ENCODE measurements at places on chromosomes 2 and 18.

- no peak for DNase-seq
These were observed 150.3 kb upstream of the ETAA1 start for GRCh38 chr2:67246791-67247190.

GRCh38 chr2:23489471-23490322 lies 104.7 kb downstream of the KLHL29 start:
- no peak for DNase-seq

DNA sequence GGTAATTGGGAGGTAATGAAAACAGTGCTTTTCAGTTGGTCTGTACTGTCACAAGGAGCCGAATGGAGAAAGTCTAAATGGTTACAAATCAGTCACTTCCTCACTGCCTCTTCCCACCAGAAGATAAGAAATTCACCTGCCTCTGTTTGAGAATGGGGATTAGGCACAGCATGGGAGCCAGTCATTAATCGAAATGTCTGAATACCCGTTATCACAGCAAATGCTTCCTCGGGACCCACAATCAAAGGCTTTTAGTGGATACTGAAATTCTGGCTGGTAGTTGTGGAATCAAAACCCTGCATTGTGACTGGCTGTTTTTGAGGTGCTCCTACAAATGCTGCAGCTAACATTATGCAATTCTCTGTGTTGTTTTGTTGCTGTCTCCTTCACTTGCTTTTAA lies 461.0 kb upstream of the MEX3C start:
- DNase-seq: no peak

DNA sequence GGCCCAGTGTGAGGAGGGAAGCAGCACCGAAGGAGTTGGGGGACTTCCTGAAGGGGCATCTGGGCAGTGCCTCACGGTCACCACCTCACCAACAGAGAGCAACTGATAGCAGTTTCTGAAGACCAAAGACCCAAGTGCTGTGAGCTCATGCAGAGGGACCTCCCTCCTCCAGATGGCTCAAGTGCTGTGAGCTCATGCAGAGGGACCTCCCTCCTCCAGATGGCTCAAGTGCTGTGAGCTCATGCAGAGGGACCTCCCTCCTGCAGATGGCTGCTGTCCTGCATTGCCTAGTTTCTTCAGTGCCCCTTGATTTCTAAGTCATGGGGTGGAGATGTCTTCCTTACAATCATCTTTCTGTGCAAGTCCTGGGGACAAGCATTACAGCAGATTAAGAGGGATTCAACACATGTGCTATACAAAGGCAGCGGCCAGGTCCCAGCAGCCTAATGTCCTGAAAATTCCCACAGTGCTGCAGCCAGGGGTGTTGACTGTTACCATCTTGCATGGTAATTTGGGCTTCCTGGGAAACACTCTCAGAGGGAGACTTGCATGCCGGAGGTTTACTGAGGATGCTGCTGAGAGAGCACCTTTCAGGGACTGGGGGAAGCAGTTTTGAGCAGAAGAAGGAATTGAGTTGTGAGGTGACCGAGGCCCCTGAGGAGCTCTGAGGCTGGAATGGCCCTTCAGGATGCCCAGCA lies 409.3 kb downstream of the GALR1 start:
- DNase-seq: no peak

- DNase-seq: no peak
These were observed 25.6 kb upstream of the PTMA start for GRCh38 chr2:231682603-231683291.

- peak; percentile 25 for DNase-seq
These were observed 856 bp downstream of the TIA1 start for GRCh38 chr2:70247364-70248180.

GRCh38 chr2:200435379-200435778 lies 74.5 kb downstream of the KCTD18 start:
- no peak for DNase-seq

DNA sequence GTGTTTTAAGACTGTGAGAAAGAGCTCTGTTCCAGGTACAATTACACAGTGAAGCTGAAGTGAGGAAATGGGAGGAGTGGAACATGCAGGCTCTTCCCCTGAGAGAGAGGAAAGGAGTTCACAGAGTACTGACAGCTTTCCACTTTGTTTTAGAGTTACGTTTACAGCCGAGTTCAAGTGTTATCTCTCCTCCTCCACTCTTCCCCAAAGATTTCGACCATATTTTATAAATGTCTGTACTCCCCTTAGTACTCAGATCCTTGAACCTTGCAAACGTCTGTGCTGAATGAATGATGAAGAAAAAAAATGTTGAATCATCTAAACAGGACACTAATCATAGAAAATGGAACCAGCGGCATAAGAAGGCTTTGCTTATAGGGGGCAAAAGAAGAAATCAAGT lies 121.6 kb downstream of the THADA start:
- no peak for DNase-seq

- DNase-seq: no peak
These were observed 59.7 kb downstream of the DYSF start for GRCh38 chr2:71513096-71513495.

DNA sequence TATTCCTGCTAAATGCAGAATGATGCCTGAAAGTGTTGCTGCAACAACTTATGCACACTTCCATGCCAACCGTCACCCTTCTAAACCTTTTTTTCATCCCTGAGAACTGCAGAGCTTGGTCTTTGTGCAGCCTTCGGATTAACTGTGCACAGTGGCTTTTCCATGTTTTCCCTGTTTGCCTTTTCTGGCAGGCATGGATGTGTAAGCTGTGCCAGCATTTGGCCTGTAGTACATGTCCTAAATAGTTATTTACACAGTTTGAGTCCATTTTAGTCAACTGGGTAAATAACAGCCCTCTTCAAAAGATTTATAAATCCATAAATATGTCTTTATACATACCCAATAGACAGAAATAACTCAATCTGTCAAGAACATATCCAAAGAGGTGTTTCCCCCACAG lies 31.5 kb downstream of the MEIS1 start:
- DNase-seq: no peak

- DNase-seq: peak; percentile 65
These were observed 5.5 kb upstream of the SFT2D3 start for GRCh38 chr2:127695491-127696472.

- DNase-seq: no peak
These were observed 1143.4 kb downstream of the CNTNAP5 start for GRCh38 chr2:125168442-125168841.

DNA sequence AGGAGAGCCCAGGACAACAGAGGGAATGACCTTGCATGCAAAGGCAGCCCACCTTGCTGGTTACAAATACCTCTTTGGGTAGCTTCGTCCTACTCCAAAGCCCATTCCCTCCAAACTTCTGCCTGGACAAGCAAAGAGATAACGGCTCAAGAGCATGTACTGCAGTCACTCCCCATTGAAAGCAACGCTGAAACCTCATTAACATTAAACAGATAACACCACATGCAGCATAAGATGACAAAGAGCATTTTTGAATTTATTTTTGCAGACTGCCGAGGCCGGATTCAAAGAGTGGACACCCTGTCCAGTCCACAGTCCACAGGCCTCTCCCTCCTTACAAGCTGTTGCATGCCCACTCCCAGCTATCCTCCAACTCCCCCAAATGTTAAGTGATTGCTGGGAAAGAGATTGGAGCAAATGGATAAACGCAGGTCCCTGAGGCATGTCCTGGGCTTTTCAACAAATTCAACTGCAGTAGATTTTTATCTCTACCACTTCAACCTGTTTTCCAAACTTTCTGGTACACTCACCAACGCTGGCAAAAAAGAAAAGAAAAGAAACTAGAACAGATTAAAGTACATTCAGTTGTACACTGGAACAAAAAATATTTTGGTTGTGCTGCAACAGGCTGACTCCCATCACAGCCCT lies 40.1 kb downstream of the MREG start:
- DNase-seq: no peak

DNA sequence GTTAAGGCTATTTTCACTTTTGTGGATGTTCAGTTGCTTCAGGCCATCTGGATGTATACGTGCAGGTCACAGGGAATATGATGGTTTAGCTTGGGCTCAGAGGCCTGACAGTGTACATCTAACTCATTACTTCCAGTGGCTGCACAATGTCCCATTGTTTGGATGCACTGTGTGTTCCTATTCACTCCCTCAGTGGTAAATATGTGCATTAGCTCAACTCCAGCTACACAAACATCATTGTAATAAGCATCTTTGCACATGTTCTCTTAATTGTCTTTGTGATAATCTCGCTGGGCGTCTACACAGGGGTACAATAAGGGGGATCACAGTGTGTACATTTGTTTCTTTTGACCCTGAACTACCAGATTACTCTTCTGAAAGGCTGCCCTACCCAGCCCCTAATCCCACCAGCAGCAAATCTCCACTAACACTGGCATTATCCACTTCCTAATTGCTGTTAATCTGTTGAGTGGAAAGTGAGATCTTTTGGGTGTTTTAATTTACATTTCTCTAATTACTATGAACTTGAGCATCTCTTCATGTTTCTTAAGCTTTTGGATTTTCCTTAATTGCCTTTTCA lies 56.1 kb upstream of the POLE4 start:
- DNase-seq: no peak

- DNase-seq: no peak
These were observed 105.6 kb downstream of the PRPF40A start for GRCh38 chr2:152611458-152612231.

DNA sequence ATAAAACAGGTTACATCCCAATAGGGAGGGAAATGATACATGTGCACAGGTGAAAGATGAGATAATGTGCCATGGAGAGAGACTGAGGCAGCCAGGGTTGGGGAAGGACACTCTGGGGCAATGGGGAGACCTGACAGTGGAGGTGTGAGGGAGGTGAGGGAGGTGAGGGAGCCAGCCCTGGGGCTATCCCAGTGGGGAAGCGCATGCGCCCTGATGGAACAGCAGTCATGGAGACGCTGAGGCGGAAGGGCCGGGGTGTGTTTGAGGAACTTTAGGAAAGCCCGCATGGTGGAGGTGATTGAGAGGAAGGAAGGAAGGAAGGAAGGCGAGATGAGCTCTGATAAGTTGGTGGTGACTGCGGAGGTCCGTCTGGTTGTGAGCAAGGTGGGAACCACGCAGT lies 66.5 kb downstream of the CABLES1 start:
- no peak for DNase-seq

DNA sequence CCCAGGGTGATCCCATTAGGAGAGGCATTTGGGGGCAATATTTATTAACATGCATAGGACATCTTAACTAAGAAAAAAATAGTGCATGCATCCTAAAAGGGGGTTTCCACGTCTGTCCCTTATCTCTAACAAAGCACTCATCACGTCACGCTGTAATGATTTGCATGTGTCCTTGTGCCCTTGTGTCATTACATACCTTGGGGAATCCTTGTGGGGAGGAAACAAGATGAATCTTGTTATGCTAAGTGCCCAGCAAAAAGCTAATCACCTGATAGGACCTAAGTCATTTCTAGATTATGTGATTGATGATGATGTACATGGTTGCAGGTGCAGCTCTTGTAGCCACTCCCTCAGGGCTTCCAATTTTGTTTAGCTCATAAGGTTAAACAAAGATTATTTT lies 250.9 kb downstream of the FBXO15 start:
- no peak for DNase-seq

- no peak for DNase-seq
These were observed 82.0 kb downstream of the GPD2 start for GRCh38 chr2:156518138-156518537.

Measured in CD8-positive, alpha-beta T cell (primary cell).